Ascending aorta (tissue), 2 donors: ENCODE measurements at places on chromosomes 6 and 20.

GRCh38 chr6:49142421-49143151 lies 320.5 kb downstream of the MMUT start:
- DNase-seq, result no peak

DNA sequence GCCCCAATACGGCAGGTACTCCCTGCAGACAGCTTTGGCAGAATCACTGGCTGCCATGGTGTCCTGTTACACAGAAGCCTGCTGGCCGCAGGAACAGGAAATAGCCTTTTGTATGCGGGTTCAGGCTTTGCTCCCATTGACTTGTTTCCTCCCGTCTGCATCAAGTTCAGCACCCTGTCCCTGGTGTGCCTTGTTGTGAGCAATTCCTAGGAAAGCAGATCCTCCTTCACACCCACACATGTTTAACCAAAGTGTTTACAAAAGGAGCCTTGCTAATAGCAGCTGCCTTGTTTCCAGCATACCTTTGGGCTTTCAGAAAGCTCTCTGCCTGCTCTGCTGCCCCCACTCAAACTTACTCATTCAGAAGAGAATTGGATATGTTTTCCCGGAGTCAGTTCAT lies 127.2 kb upstream of the SUPT3H start:
- no peak for DNase-seq

DNA sequence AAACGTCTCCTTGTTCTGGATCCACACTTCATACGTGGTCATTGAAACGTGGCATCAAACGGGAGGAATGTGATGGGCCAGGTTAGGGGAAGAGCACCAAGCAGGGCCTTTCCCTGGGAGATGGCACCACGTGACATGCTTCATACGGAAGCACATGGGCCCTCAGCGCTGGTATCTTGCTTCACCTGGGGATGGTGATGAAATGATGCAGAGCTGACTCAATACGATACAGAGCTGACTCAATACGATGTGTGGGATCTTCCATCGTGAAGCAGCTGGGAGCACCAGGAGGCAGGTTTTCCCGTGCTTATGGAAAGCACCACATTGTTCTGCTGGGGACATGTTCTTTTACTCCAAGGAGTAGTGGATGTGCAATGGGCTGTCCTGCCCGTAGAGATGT lies 22.5 kb upstream of the TAGAP start:
- no peak for DNase-seq

DNA sequence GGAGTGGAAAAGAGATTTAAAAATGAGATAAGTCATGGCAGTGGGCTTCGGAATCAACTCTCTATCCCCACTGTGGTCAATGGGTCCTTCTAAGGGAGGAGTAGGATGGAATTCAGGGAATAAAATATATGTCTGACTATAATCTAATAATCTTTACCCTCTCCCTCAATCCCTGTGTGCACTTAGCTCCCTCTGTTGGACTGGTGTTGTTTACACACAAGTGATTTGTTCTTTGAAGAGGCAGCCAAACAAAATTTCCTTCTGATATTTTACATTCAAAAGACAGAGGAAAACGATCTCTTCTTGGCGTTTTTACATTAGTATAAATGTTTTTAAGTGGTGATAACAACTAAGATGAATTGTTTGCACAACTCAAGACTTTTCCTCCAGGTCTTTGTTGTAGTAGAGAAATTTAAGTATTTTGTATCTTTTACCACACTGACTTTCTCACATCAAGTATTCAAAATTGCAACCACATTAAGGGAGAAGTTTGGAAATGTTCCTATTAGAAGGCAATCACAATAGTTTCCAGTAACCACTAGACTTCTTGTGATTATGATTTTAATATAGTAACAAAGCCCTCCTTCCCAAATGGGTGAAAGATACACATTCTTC lies 317.8 kb downstream of the CENPW start:
- DNase-seq, result no peak

GRCh38 chr6:138007014-138007472 lies 100.2 kb downstream of the PERP start:
- no peak for DNase-seq

- DNase-seq, result no peak
Observed at GRCh38 chr20:7025635-7026034, 258.1 kb downstream of the BMP2 start.

GRCh38 chr20:24816907-24817306 lies 132.2 kb upstream of the CST7 start:
- DNase-seq, result no peak

GRCh38 chr6:150775415-150776203 lies 89.9 kb upstream of the MTHFD1L start:
- DNase-seq, result no peak

- DNase-seq, result no peak
Observed at GRCh38 chr20:62914970-62915457, 11.3 kb downstream of the DIDO1 start.

DNA sequence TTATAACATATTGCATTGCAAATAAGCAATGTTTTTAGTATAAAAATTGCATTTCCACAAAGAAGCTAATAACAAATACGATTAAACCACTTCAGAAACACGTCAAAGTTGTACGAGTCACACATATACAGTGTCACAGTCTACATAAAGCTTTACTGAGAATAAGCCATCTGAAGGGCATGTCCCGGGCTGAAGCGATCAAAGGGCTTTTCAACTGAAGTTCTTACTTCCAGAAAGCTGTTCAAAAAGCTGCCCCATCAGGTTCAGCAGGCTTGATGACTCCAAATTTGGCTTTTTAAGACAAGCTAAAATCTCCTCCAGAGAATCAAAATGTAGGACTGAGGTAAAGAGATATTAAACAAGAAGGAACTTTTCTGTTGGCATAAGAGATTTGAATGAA lies 37.5 kb upstream of the HAO1 start:
- DNase-seq, result no peak

- no peak for DNase-seq
Observed at GRCh38 chr20:5067877-5068645, 51.7 kb downstream of the PCNA start.

DNA sequence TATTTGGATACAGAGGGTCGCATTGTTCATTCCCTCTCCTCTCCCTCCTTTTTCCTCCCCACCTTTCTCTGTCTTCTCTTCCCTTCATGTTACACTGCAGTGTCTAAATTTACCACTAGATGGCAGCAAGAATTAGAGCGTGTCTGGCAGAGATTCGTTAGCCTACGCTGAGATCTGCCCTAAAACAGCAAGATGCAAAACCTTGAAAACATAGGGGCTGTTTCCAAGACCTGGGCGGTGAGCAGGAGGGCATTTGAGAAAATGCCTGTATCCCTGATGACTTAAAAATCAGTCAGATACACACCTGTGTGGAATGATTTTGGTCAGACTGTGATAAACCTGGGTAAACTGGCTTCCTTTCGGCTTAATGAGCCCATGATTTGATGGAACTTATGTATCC lies 101.5 kb upstream of the ISM1 start:
- no peak for DNase-seq

- DNase-seq, result no peak
Observed at GRCh38 chr6:26331218-26332073, 33.6 kb upstream of the BTN3A2 start.

DNA sequence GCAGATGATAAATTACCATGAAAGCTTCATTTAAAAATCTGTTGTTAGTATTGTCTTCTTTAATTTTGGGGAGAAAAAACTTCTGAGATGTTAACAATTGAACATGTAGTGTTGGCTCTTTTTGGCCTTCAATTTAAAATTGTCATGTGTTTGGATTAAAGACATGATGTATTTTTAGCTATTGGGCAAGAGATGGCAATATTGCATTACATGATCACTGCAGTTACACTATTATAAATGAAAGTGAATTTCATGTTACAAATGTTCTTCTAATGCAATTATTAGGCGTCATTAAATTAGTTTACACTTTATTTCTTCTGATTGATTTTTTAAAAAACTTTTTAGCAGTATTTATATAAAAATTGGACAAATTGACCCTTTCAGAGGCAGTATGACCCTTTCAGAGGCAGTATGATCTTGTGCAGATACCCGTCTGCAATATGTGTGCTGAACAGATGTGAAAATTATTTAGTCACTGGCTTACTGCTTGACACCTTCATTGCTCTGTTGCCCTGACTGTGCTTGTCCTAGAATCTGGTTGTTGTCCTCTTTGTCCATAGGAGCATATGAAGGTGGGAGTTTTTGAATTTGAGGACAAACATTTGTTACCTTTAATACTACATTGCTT lies 25.8 kb downstream of the CDKAL1 start:
- DNase-seq, result no peak

DNA sequence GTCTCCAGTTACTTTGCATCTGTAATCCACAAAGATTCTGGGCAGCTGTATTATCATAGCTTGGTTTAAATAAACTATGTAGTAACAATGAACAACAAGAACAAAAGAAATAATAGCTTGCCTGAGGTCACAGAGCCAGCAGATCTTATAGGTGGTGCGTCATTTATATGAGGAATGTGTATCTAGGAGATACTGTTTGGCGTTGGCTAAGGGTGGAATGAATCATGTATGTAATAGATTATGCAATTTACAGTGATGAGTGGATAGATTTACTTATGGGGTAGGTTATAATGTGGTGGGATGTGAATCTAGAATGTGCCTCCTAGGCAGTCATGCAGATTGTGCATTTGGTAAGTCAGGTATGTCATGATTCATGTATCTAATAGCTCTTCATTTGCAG lies 42.8 kb downstream of the HNF4A start:
- DNase-seq, result no peak

DNA sequence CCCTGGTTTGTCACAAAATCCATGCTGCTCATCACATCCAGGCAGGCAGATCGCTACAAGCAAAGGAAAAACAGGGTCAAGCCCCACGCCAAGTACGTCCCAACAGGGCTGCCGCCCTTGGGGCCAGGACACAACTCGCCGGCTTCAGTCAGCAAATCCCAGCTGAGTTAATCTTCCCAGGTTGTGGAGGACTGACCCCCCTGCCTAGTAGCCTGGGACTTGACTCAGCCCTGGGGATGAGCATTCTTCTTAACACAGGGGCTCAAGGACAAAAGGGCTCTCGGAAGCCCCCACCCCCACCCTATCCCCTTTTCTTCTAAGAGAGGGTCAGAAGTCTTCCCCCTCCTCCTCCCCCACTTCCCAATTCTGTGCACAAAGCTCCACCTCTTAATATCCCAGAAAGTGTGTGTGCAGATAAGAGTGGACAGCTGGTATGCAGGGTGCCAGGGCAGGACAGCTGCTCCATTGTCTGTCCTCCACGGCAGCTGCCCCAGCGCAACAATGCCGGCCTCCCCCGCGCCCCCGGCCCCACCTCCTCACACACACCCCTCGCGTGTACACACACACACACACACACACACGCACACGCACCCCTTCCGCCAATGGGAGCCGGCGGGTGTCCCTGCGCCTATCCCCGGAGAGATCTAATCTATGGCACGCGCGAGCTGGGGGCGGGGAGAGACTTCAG lies 4.5 kb downstream of the DLL1 start:
- DNase-seq, result no peak

DNA sequence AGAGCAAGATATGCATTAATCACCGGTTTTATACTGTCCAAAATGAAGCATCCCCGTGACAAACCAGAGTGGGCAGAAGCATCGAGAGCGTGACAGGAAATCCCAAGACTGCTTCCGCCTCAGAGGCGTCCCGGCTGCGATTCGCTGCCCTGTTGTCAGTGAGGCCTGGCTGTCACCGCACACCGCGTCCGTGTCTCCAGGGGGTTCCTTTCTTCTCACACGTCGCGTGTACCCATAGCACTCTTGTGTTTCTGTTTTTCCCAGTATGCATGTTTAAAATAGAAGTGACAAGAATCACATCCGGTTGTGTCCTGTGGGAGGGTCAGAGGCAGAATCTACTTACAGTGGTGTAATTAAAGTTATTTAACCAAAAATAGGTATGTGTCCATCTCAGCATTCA lies 8.3 kb upstream of the ADRM1 start:
- no peak for DNase-seq

- DNase-seq, result no peak
Observed at GRCh38 chr6:137652961-137653705, 158.9 kb upstream of the OLIG3 start.

DNA sequence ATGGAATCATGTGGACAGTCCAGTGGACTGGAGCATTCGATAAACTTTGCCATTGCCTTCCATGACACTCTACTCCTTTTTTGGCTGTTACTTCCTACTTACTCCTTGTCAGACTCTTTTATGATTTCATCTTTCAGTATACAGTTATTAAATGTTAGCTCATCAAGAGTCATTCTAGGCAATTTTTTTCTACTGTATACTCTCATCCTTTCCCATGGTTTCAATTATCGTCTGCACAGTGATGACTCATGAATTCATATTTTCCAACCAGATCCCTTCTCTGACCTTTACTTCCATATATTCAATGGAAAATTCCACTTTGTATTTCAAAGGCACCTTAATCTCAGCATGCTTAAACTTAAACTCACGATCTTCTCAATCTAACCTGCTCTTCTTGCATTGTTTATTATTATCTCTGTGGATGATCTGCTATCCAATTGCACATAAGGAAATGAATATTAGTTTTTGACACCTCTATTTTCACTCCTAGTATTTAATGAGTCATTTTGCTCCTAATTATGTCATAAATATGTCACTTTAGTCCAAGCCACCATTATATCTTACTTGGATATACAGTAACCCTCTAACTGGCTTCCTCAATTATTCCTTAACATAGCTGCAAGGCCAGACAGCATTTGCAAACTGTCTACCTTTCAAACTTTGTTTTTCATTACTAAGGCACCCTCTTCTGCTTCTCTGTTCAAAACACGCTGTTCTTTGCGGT lies 427.5 kb downstream of the PHF3 start:
- DNase-seq, result no peak

DNA sequence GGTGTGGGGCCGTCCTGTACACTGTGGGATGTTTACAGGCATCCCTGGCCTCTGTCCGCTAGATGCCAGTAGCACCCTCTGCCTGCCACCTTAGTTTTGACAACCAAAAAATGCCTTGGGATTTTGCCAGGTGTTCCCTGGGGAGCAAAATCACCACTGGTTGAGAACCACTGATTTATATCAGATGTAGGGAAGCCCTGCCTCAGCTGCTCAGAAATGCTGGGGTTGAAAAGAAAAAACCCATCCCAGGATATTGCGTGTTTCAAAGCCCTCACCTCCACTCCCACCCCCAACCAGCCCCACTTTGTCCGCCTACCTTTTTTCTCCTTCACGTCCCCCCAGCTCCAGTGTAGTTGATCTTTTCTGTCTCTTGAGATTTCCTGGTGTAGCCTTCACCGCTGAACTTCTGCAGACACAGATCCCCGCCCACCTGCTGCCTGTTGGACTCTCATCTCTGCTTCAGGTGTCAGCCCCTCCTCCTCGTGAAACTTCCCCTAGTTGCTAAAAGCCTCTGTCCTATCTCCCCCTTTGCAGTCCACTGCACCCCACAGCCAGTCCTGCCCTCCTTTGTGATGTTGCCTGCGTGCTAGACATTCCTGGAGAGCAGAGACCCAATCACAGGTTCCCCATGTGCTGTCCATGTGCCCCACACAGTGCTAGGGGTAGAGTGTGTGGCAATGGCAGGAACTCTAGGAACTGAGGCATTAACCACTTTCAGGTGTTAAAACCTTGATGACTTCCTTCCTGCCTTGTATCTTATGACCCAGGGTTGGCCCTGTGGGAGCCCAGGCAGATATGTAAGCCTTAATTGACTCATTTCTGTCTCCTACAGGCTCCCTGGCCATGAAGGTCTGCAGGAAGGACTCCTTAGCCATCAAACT lies 98.9 kb downstream of the TBC1D7 start:
- no peak for DNase-seq
